ENCODE measurements at places on chromosomes 12 and 14. TPM values are rescaled to one million over a fixed set of nuclear protein-coding genes. Genes with fewer than 3 reads are reported as not detected.

- H3K27me3 ChIP-seq, result no peaks in the 10 kb centered on the region
- no peaks in the 10 kb centered on the region for H3K4me1 ChIP-seq
- DNase-seq, result no peak
- no peak overlapping the region for H3K27ac ChIP-seq
- no peak overlapping the region for H3K4me3 ChIP-seq
- H3K36me3 ChIP-seq, result no peaks in the 10 kb centered on the region
Observed at GRCh38 chr12:59695379-59695778, 99.5 kb downstream of the SLC16A7 start.

DNA sequence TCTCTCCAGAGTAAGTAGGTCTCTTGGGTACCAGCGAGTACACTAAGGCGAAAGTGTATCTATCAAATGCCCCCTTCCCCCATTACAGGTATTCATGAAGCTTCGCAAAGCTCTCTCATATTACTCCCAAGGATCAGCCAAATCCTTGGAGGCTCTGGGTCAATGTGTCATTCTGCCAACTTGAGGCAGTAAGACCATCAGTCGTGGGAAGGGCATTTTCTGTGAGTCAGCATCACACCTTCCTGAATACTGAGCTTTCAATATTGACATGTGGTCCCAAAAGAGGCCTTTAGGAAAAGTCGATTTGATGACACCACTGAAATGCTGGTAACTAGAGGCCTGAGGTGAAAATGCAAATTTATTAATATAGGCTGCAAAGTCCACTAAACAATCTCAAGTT lies 323.9 kb downstream of the LRIG3 start:
- no peak for DNase-seq
- no peak overlapping the region for H3K4me3 ChIP-seq
- H3K4me1 ChIP-seq, result peaks cover 4% of the 10 kb centered on the region
- H3K27me3 ChIP-seq, result no peaks in the 10 kb centered on the region
- H3K36me3 ChIP-seq, result no peaks in the 10 kb centered on the region
- no peak overlapping the region for H3K27ac ChIP-seq

- no peaks in the 10 kb centered on the region for H3K4me1 ChIP-seq
- DNase-seq, result no peak
- H3K27ac ChIP-seq, result no peak overlapping the region
- no peaks in the 10 kb centered on the region for H3K27me3 ChIP-seq
Observed at GRCh38 chr12:10179776-10180181, 947 bp downstream of the TMEM52B start.

DNA sequence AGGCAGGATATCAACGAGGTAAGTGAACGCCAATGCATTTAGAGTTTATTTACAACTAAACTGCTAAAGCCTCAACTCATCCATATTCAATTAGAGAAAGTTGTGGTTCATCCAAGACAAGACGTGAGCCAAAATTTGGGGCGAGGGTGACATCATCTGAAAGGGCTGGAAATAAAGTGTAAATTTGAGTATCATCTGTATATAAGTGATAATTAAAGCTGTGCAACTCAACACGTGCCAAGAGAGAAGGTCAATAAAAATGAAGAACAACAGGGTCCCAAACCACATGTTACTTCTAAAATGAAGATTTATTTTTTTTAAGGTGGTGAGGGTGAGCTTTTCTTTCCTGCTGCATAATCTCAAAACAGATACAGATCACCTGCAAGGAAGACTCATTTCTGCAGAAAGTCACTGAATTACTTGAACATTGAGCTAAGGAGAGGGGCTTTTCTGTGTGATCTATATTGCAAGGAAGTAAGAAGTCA lies 203.6 kb downstream of the EFCAB11 start:
- no peak overlapping the region for H3K27ac ChIP-seq
- H3K27me3 ChIP-seq, result no peaks in the 10 kb centered on the region
- no peak for DNase-seq
- no peaks in the 10 kb centered on the region for H3K4me1 ChIP-seq

PIWIL1 gene
- not detected for polyA plus RNA-seq
